Activated gamma-delta T cell treated with Interleukin-2 at 50 U/mL for 16 hours (primary cell): ENCODE measurements at places on chromosomes 7 and 10.

DNA sequence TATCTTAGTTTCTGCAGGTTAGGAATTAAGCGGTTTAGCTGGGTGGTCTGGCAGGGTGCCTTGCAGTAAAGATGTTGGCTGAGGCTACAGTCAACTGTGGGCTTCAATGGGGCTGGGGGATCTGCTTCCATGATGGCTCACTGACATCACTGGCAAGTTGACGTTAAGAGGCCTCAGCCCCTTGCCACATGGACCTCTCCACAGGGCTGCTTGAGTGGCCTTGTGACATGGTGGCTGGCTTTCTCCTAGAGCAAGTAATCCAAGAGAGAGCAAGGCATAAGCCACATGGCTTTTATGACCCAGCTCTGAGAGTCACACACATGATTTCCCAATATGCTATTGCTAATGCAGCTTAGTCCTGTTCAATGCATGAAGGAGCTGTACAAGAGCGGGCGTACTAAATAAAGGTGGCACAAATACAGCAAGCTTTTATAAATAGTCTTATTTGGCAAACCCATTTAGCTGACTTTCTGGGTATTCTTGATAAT lies 109.1 kb downstream of the SEPTIN7 start:
- no peak for DNase-seq

DNA sequence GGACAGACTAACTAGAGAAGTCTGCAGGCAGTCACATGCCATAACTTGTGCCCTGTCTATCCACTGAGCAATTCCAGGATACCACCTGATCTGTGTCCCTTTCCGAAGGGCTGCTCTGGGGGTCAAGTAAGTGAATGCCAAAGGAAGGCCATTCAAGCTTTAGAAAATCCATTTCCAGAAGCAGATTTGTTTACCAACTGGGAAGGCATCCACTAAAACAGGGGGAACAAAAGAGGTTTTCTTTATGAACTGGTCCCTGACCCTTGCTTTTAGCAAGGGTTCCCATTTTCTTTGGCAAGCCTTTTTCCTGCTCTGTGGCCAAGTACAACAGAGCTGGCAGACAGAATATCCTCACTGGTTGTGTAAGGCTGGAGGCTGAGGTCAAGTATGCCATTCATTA lies 36.5 kb downstream of the ITPRID1 start:
- DNase-seq: no peak

DNA sequence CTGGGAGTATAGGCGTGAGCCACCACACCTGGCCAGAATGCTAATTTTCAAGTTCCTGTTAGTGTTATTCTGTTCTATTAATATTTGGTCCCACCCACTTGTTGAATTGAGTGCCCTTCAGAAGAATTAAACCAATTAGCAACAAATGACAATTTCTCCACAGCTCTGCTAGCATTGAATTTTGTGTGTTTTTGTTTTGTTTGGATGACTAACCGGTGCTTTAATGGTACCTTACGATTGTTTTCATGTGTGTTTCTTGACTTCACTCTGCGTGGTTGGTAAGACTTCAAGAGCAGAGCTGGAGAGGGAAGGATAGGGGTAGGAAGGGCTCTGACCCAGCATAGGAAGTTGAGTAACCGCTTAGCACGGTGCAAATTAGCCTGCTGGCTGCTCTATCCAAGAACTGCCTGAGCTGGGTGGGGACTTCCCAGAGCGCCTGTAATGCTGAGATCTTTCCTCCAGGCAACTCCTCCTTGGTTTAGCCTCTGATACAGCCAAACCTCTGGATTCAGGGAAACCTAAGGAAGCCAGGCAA lies 4.6 kb downstream of the ARPC1B start:
- DNase-seq: peak; percentile 32

- no peak for DNase-seq
Observed at GRCh38 chr7:86953219-86953618, 106.2 kb downstream of the ELAPOR2 start.

DNA sequence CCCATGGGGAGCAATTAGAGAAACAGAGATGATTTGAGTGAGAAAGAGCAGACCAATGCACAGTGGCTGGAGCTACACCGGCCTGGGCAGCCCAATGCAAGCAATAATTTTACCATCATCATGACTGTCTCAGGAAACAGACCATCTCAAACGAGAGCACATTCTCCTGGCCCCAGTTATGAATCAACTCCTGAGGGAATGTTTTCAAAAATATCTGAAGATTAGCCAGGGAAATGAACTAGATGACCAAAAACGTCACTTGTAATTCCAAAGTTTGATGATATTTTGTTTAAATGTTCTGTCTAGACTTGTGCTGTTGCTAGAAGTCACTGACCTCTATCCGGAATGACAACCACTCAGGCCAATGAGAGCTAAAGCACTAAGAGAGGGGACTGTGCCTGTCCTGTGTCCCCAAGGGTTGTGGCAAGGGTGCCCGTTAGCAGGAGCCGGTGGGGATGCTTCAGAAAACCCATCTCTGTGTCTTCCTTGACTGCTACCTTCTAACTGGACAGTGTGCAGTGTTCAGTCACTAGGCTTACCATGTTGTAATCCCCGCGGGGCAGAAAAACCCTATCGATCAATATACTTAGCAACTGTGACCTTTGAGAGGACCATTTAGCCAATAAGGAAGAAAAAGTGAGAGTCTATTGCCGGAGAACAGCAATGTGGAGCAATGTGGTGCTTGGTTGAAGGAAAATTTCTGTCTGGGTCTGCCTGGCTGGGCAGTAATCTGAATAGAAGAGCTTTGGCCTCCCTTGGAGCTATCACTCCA lies 202.4 kb downstream of the ADAM12 start:
- no peak for DNase-seq

DNA sequence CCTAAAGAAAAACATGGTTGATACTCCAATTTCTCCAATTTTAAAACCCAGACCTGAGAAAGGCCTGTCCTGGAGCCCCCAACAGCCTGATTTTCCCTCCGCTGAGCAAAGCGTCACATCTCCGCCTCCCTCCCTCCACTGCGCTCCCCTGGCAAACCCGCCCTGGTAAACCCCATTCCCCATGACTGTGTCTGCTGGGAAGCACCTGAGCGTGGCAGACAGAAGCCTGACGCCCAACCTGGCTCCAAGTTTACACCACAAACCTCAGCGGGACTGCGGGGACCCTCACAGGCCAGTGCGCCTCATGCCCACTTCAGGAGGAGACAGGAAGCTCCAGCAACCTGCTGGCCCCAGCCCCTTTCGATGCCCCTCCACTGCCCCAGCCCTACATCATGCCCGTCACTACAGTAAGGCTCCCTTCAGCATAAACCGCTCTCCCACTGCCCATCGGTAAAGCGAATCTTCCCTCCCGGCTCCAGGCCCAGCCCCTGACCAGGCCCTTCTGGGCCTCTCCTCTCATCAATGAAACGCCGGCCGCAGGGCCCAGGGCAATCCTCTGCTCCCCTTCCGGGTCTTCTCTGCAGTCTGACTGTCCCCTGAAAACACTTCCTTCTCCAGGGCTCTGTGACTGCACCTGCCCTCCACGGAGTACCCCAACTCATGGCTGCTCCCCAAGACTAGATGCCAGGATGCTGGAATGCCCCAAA lies 233.3 kb downstream of the MAD1L1 start:
- no peak for DNase-seq

GRCh38 chr7:34354011-34354410 lies 304.0 kb upstream of the NPSR1 start:
- no peak for DNase-seq

- no peak for DNase-seq
Observed at GRCh38 chr7:115546790-115547189, 483.8 kb downstream of the TFEC start.

- no peak for DNase-seq
Observed at GRCh38 chr7:102872460-102872859, 40.3 kb upstream of the LRRC17 start.

DNA sequence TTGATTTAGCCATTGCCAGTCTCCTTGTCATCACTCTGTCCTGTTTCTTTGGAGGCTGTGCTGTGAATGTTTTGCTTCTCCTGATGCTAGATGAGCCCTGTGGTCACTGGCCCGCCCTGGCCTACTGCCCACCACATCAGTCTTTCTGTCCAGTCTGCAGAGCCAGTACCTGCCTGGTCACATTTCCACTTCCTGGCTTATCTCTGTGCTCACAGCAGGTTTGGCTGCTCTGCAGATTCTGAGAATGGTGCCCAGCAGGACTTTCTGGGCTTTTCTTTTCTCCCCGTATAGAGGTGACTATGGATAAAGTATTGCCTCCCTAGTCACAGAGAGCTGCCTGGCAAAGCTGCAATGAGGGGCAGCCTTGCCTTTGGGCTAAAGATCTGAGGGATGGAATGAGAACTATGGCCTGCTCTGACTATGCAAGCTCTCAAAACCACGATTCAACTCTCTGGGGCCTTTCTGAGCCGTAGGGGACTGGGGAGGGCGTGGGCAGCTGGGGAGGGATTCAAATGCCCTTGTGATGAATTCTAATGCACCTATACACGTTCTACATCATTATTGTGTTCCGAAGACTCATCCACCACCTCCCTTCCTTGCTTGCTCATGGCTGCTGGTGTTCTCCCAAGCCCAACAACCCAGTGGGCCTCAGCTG lies 410.4 kb upstream of the NPVF start:
- no peak for DNase-seq
